ENCODE measurements at places on chromosomes 5 and 9. TPM values are rescaled to one million over a fixed set of nuclear protein-coding genes. Genes with fewer than 3 reads are reported as not detected.

- H3K27me3 ChIP-seq: no peaks in the 10 kb centered on the region
- H3K27ac ChIP-seq: no peak overlapping the region
- H3K4me3 ChIP-seq: no peak overlapping the region
- no peaks in the 10 kb centered on the region for H3K4me1 ChIP-seq
- no peaks in the 10 kb centered on the region for H3K36me3 ChIP-seq
- no peak for DNase-seq
Observed at GRCh38 chr5:171688696-171689495, 96.7 kb upstream of the SMIM23 start.

GRCh38 chr9:114196117-114196516 is 40.8 kb downstream of the COL27A1 start:
- no peak overlapping the region for H3K27ac ChIP-seq
- DNase-seq: no peak
- peaks cover 4% of the 10 kb centered on the region for H3K27me3 ChIP-seq
- no peaks in the 10 kb centered on the region for H3K36me3 ChIP-seq

- H3K4me1 ChIP-seq: no peaks in the 10 kb centered on the region
- no peak for DNase-seq
- H3K27ac ChIP-seq: no peak overlapping the region
- no peaks in the 10 kb centered on the region for H3K27me3 ChIP-seq
- no peaks in the 10 kb centered on the region for H3K36me3 ChIP-seq
Observed at GRCh38 chr5:103512500-103512899, 50.1 kb downstream of the NUDT12 start.

- H3K4me3 ChIP-seq: no peak overlapping the region
- no peaks in the 10 kb centered on the region for H3K27me3 ChIP-seq
- DNase-seq: no peak
- H3K36me3 ChIP-seq: peaks cover 24% of the 10 kb centered on the region
- H3K27ac ChIP-seq: peak overlapping the region; percentile 75
- H3K4me1 ChIP-seq: peaks cover 42% of the 10 kb centered on the region
Observed at GRCh38 chr5:173016598-173017046, 33.1 kb downstream of the ATP6V0E1 start.

DNA sequence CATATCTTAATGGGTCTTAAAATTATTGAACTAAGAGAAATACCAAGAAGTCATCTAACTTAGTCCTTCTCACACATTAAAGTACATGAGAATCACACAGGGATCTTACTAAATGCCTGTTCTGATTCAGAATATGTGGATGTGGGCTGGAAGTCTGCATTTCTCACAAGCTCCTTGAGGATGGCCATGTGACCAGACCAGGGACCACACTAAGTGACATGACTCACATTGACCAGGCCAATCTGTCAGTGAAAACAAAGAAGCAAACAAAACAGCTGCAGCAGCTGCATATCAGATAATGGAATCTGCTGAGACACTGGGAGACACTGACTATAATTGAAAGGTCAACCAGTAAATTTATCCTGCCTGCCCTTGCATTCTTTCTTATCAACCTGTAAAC is 110.5 kb downstream of the ADAMTS12 start:
- no peaks in the 10 kb centered on the region for H3K4me1 ChIP-seq
- no peak overlapping the region for H3K27ac ChIP-seq
- no peak overlapping the region for H3K4me3 ChIP-seq

GRCh38 chr9:115469841-115470240 is 351.9 kb upstream of the TNC start:
- no peak for DNase-seq
- no peak overlapping the region for H3K27ac ChIP-seq
- H3K36me3 ChIP-seq: no peaks in the 10 kb centered on the region
- H3K4me1 ChIP-seq: no peaks in the 10 kb centered on the region
- H3K27me3 ChIP-seq: peaks cover 3% of the 10 kb centered on the region

GRCh38 chr5:139676951-139677735 is 29.0 kb downstream of the CXXC5 start:
- H3K4me1 ChIP-seq: no peaks in the 10 kb centered on the region
- H3K27me3 ChIP-seq: no peaks in the 10 kb centered on the region
- no peaks in the 10 kb centered on the region for H3K36me3 ChIP-seq
- no peak for DNase-seq

- no peaks in the 10 kb centered on the region for H3K27me3 ChIP-seq
- H3K27ac ChIP-seq: no peak overlapping the region
- H3K36me3 ChIP-seq: no peaks in the 10 kb centered on the region
- DNase-seq: no peak
- H3K4me1 ChIP-seq: no peaks in the 10 kb centered on the region
- H3K4me3 ChIP-seq: no peak overlapping the region
Observed at GRCh38 chr5:125798307-125798706, 624.9 kb upstream of the GRAMD2B start.

GRCh38 chr5:153358315-153358976 is 132.0 kb upstream of the GRIA1 start:
- H3K27ac ChIP-seq: no peak overlapping the region
- no peak overlapping the region for H3K4me3 ChIP-seq
- H3K4me1 ChIP-seq: peaks cover 9% of the 10 kb centered on the region
- DNase-seq: no peak
- no peaks in the 10 kb centered on the region for H3K27me3 ChIP-seq
- H3K36me3 ChIP-seq: no peaks in the 10 kb centered on the region

Gene SLC4A9
- total RNA-seq: not detected

Gene FRMD3
- total RNA-seq: 1.1 TPM

Gene SLC34A1
- 0.43 TPM for total RNA-seq

Measured in activated CD8-positive, alpha-beta T cell treated with anti-CD3 and anti-CD28 coated beads for 36 hours (primary cell).